ENCODE measurements at places on chromosomes 6 and 20.

DNA sequence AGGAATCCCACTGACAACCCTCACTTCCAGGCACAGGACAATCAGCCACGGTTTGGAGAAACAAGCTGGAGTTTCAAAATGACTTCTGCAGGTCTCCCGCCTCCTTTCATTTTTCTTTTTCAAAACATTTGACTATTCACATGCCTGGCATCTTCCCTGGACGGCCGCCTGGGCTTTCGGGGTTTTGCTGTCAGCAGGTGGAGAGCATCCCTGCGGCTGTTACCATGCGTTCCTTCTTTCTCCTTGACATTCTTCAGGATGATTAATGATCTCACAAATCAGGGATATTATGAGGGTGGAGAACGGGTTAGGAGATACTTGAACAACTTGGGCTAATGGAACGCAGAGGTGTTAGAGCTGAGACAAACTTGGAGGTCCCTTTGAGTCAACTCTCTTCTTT is 60.9 kb downstream of the RAMACL start:
- DNase-seq = no peak

DNA sequence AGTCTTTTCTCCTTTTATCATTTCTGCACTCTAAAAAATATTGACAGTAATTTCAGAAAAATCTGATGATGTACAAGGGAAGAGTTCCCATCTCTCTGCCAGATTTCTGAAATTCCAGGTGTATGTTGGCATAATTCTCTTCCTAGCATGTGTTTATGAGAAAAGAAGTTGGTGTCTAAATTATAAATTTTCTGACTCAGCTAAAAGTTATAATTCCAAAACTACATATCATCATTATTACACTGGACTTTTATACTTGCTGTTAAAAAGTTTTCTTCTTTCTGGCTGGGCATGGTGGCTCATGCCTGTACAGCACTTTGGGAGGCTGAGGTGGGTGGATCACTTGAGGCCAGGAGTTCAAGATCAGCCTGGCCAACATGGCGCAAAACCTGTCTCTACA is 135.7 kb upstream of the SAMD5 start:
- no peak for DNase-seq

DNA sequence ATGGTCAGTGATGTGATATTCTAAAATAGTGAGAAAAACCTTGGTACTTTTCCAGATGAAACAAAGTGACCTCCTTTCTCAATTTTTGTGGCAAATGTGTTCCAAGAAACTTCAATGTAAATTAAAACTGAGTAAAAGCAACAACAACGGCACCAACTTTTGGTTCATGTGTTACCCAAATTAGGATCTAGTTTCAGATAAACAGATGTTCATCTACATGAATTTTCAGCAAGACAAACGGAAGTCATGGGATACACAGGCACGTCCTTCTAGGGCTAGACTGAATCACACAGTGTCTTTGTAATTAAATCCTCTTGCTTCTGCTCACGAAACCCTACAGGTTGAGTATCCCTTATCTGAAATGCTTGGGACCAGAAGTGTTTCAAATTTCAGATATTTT is 915.2 kb downstream of the TFAP2A start:
- DNase-seq = no peak

DNA sequence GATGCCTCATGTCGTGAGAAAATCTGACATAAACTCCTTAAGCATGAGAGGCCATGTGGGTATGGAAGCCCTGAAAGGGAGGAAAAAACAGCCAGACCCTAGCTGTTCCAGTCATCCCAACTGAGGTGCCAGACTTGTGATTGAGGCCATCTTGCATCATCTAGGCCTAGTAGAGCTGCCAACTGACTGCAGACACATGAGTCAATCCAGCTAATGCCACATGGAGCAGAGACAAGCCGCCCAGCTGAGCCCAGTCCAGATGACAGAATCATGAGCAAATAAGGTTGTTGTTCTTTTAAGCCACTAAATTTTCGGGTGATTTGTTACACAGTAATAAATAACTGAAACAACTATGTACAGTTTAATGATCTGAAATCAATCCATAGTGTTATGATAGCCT is 680.9 kb downstream of the MAFB start:
- no peak for DNase-seq

- DNase-seq = no peak
These were observed 1.9 kb downstream of the ABRACL start for GRCh38 chr6:139030228-139030963.

DNA sequence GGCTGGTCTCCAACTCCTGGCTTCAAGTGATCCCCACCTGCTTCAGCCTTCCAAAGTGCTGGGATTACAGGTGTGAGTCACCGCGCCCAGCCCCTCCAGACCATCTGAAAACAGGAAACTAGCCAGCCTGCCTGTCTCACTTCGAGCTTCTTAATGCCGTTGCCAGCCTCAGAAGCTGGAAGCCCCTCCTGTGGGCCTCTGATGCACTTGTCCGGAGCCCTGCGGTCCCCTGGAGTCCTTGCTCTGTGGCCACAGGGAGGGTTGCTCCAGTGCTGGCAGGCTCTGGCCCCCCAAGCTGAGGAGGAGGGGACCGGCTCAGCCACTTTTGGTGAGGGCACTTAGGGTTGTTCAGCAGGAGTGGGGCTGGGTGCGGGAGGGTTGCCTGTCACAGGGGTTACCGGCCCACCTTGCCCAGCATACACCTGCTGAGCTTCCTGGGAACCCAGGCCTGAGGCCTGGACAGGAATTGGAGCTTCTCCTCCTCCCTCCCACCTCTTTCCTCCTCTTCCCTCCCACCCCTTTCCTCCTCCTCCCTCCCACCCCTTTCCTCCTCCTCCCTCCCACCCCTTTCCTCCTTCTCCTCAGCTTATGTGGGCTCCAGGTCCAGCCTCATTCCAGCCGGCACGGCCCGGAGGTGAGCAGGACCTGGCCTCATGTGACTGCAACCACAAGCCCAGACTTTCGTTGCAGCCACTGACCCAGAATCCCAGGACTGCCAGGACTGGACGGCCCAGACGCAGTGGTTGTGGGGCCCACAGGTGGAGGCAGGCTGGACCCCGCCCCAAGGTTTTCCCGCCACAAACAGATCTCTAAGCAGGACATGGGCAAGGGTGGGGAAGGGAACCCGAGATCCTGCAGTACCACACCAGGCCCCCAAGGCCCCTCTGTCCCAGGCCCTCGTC is 9.4 kb upstream of the BIRC7 start:
- no peak for DNase-seq

- DNase-seq = peak; percentile 43
These were observed 182.7 kb upstream of the DTNBP1 start for GRCh38 chr6:15845492-15845891.

All from eye (tissue), 1 donor.